ENCODE measurements at places on chromosomes 5 and 9. TPM values are rescaled to one million over a fixed set of nuclear protein-coding genes. Genes with fewer than 3 reads are reported as not detected.

DNA sequence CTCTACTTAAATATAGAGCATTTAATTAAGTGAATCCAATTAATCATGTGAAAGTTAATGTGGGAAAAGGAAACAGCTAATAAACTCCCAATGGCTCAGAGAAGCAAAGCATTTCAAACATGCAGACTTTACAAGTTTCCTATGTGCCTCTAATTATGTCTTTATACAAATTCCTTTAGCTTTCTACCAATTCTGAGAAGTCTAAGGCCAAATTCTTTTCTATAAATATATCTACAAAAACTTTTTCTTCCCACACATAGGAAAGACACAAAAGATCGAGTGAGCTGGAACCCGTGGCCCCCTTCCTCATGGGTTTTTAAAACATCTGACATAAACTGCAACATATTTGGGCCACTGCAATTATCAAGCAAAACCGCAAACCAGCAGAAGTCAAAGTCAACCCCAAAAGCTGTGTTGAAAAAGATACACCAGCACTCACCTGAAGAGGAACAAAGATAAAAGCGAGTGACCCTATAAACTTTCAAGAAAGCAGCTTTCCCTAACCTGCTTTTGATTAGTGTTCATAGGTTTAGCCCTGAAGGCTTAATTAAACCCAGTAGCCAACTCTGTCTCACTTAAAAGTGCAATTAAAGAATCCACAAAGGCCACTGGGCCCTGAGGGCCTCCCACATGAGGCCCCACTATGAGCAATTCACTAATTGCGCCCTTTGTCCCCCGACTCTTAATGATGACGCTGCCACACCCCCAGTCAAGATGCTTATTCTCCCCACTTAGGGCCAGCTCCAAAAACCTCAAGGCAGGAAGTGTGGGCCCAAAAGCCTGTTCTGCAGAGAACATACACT is 12.1 kb downstream of the SEMA5A start:
- DNase-seq: no peak

DNA sequence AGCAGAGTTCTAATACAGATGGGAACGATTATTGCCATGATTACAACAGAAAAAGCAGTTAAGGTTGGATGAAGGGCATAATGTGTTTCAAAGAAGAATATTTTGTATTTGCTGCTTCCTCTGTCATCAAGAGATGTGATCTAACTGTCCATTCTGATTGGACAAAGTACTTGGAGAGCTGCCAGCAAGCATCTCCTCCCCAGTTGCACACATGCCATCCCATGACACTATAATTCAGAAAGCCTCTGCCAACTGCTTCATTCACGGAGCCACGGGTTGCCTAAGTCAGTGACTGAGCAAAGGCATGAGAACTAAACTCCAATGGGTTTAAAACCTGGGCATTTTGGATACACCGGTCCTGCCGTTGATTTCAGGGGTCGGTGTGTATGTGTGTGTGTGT is 253.8 kb downstream of the CRB2 start:
- no peak for DNase-seq

GRCh38 chr5:111159845-111160244 is 64.3 kb upstream of the CAMK4 start:
- DNase-seq: no peak

DNA sequence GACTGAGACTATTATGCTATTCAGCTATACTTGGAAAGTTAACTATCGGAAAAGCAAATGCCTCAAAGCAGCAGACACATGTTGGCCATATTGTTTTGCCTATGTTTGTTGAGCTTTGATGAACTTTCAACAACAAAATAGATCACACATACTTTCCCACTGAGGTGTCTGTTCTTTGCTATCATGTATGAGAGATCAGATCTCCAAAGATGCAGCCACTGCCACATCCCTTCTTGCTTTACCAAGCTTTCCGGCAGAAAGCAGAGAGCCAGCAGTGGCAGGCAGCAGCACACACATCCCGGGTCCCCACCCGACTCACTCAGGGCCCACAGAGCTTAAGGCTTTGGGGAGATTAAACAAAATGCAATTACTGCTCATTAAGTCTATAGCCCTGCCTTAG is 18.8 kb downstream of the ZBTB5 start:
- no peak for DNase-seq

GRCh38 chr5:79172269-79172668 is 60.7 kb downstream of the BHMT start:
- no peak for DNase-seq

GRCh38 chr9:38298503-38298902 is 94.0 kb upstream of the ALDH1B1 start:
- no peak for DNase-seq

The SPACA9 gene
- 5.2 TPM for total RNA-seq

GRCh38 chr5:77643654-77644370 is 5.3 kb upstream of the OTP start:
- no peak for DNase-seq

All from type B pancreatic cell (in vitro differentiated cells).